Mesenteric fat pad (tissue), 1 donor: ENCODE measurements at places on chromosomes 5 and 9. TPM values are rescaled to one million over a fixed set of nuclear protein-coding genes. Genes with fewer than 3 reads are reported as not detected.
A peak's percentile ranks its signal among the peaks of the same experiment; 100 is the strongest.

- DNase-seq: no peak
Measured at GRCh38 chr5:90437663-90438062, 28.1 kb upstream of the CETN3 start.

GRCh38 chr9:89274838-89275237 lies 36.2 kb upstream of the CKS2 start:
- DNase-seq: no peak

- no peak for DNase-seq
Measured at GRCh38 chr9:116482740-116483139, 204.4 kb upstream of the TRIM32 start.

GFI1B gene
- not detected for total RNA-seq

- DNase-seq: no peak
Measured at GRCh38 chr5:107513337-107514085, 157.2 kb downstream of the EFNA5 start.

DNA sequence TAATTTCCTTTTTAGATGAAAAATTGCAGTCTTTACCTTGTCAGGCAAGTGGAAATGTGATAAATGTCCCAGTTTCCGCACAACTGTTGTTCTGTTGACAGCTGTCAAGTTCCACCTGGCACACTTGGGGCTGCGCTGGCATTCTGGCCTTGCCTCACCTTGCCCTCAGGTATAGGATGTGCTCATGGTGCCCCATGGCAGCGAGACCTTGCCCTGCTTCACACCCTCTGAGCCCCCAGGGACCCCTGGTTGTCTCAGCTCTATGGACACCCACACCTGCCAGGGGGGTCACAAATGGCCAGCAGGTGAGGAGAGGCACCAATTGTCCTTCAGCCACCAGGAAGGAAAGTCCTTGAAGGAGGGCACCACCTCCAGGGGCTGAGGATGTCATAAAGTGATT lies 37.5 kb upstream of the SEMA4D start:
- peak; percentile 73 for DNase-seq

FGF18 gene
- total RNA-seq: 1.7 TPM
